ENCODE measurements at places on chromosomes 12 and 14.

DNA sequence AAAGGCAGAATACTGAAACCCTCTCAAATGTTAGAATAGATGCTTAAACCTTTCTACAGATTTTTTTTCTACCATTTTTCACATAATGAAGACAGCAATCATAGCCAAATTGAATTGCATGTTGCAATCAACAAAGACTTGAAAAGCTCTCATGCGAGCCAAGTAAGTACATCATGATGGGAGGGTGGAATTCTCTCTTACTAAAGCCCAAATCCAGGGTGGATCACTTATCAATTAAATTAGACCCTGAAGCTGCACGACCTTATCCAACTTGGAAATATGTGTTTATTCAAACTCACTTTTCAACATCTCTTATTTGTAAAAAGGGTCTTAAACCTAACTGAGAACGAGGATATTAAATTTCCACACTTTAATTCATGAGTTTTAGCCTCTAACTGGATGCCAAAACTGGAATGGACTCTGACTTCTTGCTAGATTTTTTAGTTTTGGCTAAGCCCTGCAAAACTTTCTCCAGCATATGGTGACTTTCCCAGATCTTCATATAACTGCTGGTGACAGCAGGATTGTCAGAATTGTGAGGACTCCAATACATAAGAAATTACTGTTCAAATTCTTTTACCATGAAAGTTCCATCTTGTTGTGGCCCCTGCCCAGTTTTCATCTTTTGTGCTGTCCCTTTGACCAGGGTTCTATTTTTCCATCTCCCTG lies 53.6 kb downstream of the HECTD4 start:
- no peak for DNase-seq

- DNase-seq: no peak
Observed at GRCh38 chr14:35986219-35986573, 160.1 kb downstream of the BRMS1L start.

- no peak for DNase-seq
Observed at GRCh38 chr12:75814851-75815754, 216.5 kb downstream of the PHLDA1 start.

DNA sequence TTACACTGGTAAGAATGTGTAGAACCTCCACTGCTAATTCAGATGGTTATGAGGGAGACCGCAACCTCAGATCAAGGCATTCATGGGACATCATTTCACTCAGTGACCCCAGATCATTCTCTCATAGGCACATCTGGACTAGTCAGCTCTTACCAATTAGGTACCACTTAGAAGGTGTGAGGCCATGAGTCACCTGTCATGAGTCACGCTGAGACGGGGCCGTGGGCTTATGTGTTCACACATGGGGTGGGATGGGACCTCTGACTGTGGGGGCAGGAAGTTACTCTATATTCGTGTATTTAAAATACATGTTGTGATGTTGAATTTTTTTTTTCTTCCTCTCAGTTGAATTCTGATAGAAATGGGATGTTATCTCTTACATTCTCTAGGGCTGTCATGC lies 55.9 kb downstream of the CCDC92 start:
- peak; percentile 39 for DNase-seq

DNA sequence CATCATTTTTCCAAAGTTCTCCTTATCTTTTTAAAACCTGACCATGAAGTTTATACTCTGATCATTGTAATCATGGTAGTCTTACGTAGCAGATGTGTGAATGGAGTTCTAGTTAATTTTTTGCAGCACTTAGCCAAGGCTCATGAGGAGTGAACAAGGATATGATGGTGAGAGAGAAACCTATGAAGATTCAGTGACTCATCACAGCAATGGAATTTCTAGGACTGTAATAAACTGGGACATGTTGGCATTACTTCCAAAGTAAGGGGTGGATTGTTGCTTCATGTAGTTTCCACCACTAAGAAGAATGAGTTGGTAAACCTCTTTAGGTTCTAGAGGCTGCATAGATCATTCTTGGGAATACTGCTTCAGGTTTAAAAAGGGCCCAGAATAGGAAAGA lies 102.7 kb downstream of the LRRIQ1 start:
- no peak for DNase-seq

- no peak for DNase-seq
Observed at GRCh38 chr12:119071638-119072231, 90.4 kb downstream of the SRRM4 start.

GRCh38 chr12:4190366-4191063 lies 83.0 kb upstream of the CCND2 start:
- no peak for DNase-seq

DNA sequence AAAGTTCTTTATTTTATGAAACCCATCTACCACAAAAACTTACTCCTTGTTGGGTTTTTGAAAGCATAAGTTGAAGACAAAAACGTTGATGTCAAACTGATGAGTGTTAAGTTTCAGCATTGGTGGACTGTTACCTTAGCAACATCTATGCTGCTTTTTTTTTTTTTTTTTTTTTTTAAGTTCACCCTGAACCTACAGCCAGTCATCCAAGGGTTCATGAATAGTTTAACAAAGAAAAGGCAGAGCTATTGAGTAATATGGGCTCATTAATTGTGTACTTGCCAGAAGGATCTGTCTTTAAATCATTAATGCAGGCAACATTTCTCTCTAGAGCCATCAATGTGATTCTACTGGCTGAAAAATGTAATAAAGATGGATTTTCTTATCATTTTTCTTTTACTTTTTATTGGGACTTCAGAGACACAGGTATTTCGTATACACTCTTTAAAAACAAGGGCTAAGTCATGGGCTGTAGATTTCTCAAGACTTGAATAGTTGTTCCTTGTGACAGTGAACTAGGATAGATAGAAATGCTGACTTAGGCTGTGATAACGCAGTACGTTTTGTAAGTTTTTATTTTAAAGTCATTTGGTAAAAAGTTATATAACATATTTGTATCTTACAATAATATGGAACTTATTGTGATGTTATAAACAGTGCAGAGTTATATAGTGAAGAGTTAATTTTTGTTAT lies at the start of gene PTPRQ:
Gene PTPRQ (plus strand): TSS at position 262 of the 693 bp plus-strand sequence. CDS start 111 bp downstream, at position 373.
- no peak for DNase-seq

GRCh38 chr14:86790408-86791364 lies 1202.3 kb downstream of the GALC start:
- no peak for DNase-seq

DNA sequence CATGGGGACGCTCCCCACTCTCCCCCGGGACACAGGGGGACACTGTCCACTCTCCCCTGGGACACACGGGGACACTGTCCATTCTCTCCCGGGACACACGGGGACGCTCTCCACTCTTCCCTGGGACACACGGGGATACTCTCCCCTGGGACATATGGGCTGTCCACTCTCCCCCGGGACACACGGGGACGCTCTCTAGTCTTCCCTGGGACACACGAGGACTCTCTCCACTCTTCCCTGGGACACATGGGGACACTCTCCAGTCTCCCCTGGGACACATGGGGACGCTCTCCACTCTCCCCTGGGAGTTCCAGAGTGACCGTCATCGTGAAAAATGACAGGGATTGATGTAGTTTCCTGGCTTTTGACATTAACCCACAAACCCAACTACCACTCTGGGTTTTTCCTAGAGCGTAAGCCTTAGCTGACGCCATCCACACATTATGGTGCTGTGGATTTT lies 3.0 kb upstream of the P2RX2 start:
- no peak for DNase-seq

GRCh38 chr14:67837011-67837624 lies 17.5 kb downstream of the RAD51B start:
- DNase-seq: no peak

- no peak for DNase-seq
Observed at GRCh38 chr14:54687750-54688119, 120.8 kb downstream of the SAMD4A start.

- DNase-seq: peak; percentile 59
Observed at GRCh38 chr12:95548539-95549391, 2.5 kb downstream of the USP44 start.

GRCh38 chr14:69052181-69052601 lies 73.1 kb upstream of the ACTN1 start:
- no peak for DNase-seq

DNA sequence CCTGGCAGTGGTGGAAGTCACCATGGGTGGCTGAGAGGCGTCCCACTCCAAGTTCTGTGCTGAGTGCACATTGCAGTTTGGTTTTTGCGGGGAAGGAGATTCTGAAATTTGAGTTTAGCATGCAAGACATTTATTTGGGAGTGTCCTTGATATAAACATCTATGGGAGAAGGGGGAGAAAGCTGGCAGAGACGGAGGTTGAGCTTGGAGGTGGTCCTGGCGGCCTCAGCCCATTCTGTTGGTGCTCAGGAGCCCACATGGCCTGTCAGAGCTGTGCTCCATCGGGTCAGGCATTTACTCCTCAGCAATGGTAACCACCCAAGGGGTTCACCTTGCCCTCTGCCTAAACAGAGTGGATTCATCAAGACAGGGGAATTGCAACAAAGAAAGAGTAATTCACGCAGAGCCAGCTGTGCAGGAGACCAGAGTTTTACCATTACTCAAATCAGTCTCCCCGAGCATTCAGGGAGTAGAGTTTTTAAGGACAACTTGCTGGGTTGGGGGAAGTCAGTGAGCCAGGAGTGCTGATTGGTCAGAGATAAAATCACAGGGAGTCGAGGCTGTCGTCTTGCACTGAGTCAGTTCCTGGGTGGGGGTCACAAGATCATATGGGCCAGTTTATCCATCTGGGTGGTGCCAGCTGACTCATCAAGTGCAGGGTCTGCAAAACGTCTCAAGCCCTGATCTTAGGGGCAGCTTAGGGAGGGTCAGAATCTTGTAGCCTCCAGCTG lies 323.3 kb upstream of the TMEM132C start:
- no peak for DNase-seq

- no peak for DNase-seq
Observed at GRCh38 chr14:36874396-36875138, 212.9 kb downstream of the PAX9 start.

DNA sequence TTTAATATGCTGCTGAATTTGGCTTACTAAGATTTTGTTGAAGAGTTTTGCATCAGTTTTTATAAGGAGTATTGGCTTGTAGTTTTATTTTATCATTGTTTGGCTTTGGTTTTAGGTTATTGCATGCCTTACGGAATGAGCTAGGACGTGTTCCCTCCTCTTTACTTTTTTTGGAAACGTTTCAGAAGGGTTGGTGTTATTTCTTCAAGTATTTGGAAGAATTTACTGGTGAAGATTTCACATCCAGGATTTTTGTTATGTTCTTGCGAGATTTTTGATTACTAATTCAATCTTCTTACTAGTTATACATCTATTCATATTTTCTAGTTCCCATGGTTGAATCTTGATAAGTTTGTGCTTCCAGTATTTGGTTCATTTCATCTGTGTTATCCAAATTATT lies 823.2 kb downstream of the SLC6A15 start:
- no peak for DNase-seq

DNA sequence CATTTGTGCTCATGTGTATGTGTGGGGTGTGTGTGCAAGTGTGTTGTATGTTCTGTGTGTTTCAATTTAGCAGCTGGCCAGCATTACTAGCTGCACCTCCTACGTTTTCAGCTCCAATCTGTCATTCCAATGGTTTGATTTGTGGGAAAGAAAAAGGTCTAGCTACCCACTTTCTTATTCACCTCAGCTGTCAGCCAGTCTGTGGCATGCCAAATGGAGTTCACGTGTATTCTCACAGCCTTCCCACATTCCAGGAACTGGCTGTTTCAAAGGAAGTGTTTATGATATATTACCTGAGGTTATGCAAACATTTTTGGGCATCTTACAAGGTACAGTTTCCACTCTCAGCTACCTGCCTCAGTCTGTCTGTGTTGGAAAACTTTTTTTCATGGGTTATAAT lies 220.2 kb upstream of the CPNE8 start:
- no peak for DNase-seq

- no peak for DNase-seq
Observed at GRCh38 chr12:51675071-51675803, 84.2 kb downstream of the SCN8A start.

GRCh38 chr12:124518051-124518932 lies 49.1 kb downstream of the NCOR2 start:
- no peak for DNase-seq

DNA sequence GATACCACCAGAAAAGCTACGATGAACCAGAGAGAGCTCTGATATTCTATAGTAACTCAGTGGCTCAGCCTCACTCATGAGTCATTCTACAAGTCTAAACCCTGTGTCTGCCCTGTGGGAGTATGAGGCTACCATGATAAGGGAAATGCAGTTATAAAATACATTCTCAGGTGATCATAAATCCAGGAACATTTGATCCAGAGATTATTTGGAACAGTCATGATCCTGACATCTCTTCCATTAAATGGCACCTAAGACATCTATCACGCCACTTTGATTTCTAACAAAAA lies 202.6 kb upstream of the RASSF8 start:
- no peak for DNase-seq

All from activated T-helper 1 cell treated with anti-CD3 and anti-CD28 coated beads, Interleukin-2, amount 50 U/mL, for 16 hours (primary cell).